ENCODE measurements at places on chromosomes 11 and 22. TPM values are rescaled to one million over a fixed set of nuclear protein-coding genes. Genes with fewer than 3 reads are reported as not detected.

Gene TTC9C
- total RNA-seq, result 32.7 TPM

Gene NCF4
- not detected for total RNA-seq

Gene TRIM29
- total RNA-seq, result 0.51 TPM

Gene BEST1
- total RNA-seq, result 2.8 TPM

Gene PMM1
- 16.1 TPM for total RNA-seq

Gene FAM89B
- 27.3 TPM for total RNA-seq

Gene ANGPTL5
- not detected for total RNA-seq
